ENCODE measurements at places on chromosomes 3 and 15. TPM values are rescaled to one million over a fixed set of nuclear protein-coding genes. Genes with fewer than 3 reads are reported as not detected.

GRM2 gene
- 0.17 TPM for total RNA-seq

DNA sequence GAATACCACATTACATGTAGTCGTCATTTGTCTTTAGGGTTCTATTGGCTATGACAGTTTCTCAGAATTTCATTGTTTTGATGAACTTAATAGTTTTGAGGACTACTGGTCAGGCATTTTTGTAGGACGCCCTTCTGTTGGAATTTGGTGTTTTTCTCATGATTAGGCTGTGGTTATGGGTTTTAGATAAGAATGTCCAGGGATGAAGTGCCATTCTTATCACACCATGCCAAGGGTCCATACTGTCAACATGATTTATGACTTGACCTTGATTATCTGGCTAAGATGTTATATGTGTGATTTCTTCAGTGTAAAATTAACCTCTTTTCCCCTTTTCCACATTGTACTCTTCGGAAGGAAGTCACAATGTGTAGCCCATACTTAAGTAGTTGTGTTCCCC lies 135.3 kb downstream of the DIPK2A start:
- no peak for DNase-seq

DNA sequence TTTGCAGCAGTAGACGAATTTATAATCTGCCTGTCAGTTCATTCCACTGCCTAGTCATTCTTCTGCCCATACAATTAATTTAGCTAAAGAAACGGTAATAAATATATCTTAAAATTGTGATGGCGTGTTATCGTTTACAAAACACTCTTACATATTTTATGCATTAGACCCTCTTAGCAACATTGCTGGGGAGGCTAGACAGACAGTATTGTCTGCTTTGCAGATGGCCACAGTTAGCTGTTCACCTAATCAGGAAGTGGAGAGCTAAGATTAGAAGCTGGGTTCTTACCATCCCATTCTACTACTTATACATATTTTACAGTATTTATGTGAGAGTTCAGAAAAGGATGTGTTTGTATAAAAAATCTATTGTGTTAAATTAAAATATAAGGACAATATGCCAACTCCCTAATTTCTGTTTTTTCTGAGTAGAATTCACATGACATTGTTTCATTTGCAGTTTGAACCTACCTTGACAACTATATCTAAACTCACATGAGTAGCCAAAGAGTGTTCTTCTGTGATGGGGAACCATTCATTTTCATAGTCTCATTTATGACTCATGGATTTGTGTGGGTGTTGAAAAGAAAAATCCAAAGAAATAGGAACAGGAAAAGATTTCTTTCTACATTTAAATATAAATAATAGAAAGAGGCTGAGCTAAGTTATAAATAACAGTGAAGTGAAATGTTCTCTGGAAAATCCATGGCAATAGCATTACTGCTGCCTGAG lies 41.7 kb upstream of the C3orf80 start:
- no peak for DNase-seq

DNA sequence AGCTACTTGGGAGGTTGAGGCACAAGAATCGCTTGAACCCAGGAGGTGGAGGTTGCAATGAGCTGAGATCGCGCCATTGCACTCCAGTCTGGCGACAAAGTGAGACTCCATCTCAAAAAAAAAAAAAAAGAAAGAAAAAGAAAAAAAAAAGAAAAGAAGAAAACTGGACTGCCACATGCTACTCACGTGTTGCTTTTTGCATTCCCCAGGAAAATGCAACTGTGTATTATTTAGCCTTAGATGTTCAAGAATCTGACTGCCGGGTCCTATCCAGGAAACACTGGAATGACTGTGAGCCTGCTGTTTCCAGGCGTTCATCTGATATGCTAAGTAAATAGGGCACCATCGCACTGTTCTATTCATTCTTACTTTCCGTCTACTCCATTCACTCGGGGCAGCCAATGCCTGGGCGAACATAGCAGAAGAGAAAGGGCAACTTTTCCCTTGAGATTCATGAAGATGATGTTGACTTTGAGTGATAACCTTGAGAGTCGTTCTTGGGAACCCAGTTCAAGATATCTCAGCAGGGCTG lies 21.4 kb downstream of the HRG start:
- DNase-seq, result no peak

DNA sequence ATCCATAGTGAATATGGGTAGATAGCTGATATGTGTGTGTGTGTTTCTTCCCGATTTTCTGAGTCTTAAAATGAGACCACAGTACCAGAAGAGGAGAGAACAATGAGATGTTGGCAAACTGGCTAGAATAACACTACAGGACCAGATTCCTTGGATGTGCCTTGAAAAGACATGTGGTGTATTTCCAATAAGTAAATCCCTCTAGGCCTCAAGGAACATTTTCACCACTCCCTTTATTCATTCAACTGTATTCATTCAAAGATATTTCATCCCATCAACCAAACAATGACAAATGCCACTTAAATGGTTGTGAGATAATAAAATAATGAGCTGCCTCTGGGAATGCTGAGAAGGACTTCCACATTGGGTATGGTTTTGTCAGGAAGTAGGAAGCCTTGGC lies 8.7 kb upstream of the BNC1 start:
- peak; percentile 33 for DNase-seq

GOLGA6L10 gene
- total RNA-seq, result 1.1 TPM
